ENCODE measurements at places on chromosomes 1 and 21.

DNA sequence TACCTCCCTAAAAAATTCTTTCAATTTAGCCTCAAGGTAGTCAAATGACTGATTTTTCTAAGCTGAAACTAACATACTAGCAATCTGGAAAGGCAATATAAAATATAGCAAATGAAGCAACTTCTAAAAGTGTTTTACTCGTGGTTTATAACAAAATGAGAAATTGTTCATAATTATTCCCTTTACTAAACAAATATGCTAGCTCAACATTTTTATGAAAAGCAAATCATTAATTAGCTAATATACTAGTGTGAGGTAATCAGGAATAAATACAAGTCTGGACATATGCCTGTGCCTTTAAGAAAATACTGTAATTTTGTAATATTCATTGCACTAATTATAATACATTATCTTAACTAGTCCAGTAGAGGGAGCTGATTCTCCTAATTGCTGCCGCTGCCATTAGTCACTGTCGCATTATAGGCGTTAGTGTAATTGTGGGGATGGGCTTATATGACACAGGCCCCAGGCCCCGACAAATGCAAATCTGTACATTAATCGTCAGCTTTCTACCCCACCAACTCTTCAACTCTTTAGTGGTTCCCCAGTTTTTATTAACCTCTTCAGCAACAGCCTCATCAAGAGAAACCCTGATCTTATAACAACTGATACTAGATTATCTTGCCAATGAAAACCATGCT lies 160.9 kb downstream of the GABPA start:
- DNase-seq = peak; percentile 4

GRCh38 chr1:45621895-45622523 lies 1.8 kb downstream of the CCDC17 start:
- DNase-seq = no peak

DNA sequence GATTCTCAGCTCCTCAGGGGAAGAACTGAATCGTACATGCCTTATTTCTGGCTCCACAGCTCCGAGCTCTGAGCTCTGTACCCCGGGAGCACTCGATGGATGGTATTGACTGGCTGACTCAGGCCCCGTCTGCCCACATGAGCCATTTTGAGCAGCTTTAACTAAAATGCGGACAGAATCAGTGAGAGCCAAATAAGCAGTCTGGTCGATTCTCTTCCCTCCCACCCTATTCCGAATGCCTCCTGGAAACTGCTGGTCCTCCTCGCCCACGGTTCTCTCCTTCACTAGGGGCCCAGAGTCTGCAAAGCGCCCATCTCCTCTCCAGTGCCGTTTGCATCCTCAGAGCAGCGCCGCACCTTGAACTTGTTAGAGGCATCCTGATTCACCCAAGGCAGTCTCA lies 125.9 kb upstream of the IRF2BP2 start:
- no peak for DNase-seq

- DNase-seq = no peak
These were observed 785.9 kb upstream of the TPTE start for GRCh38 chr21:9735421-9735961.

DNA sequence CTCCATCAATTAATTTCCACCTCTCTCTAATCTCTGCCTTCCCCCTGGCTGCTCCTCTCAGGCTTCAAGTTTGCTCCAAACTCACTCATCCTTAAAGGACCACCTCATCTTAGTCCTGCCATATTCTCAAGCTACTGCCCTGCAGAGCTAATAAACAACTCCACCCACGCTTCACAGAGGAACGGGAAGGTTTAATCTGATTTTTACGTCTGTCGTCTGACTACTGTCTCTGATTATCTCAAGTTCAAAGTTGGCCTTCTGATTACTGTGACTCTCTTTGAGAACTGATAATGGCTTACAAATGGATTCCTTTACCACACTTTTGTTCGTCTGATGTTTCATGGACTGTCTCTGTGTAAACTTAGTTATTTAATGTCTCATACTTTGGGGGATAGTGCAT lies 7.6 kb upstream of the CPT2 start:
- DNase-seq = no peak

- DNase-seq = no peak
These were observed 2.7 kb downstream of the CELF3 start for GRCh38 chr1:151713874-151714273.

DNA sequence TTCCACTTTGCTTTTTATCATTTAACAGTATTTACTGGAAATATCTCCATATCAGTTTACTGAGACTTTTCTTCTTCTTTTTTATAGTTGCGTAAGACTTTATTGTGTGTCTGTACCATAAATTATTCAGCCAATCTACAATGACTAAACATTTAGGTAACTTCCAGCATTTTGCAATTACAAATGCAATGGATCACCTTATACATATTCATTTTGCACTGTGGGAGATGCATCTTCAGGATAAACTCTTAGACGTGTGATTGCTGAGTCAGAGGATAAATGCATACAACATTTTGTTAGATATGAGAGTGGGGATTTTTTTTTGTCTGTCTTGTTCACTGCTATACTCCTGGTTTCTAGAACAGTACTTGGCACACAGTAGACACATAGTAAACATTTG lies 95.7 kb upstream of the GCLM start:
- DNase-seq = no peak

- peak; percentile 88 for DNase-seq
These were observed 97.4 kb upstream of the SGIP1 start for GRCh38 chr1:66436378-66437135.

DNA sequence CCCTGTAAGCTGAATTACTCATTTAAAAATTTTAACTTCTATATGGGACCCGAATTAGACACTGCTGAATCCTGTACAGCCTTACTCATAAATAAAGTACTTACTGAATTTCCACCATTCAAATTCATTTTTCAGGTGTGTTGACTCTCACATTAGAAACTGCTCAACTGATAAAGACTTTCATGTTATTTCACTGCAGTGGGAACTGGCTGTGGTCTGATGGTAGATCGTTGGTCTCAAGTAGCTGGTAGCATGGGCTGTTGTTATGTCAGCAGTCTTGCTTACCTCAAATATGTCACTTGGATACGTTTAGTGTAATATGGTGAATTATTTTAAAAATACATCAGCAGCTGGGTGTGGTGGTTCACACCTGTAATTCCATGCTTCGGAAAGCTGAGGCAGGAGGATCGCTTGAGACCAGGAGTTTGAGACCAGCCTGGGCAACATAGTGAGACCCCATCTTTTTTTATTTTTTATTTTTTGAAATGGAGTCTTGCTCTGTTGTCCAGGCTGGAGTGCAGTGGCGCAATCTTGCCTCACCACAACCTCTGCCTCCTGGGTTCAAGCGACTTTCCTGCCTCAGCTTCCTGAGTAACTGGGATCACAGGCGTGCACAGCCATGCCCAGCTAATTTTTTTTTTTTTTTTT lies 10.4 kb downstream of the DEGS1 start:
- no peak for DNase-seq

DNA sequence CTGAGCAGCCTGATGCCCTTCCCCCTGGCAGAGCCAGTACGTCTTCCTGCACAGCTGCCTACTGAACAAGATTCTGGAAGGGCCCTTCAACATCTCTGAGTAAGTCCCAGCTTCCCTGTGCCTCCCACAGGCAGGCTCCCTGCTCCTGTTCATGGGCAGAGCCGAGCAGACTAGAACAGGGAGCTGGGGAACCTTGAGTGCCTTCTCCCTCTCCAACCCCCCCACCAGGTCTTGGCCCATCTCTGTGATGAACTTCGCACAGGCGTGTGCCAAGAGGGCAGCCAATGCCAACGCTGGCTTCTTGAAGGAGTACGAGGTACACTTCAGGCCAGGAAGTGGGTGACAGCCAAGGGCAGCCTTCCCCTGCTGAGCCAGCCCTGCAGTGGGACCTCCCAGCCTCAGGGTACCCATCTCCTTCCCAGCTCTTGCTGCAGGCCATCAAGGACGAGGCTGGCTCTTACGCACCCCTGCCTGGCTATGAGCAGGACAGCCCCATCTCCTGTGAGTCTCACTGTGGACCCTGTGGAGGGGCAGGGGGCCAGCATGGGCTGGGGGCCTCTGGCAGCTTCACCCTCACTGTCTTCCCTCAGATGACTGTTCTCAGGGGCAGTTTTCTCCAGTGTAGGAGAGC lies 6.4 kb upstream of the LGR6 start:
- no peak for DNase-seq

- DNase-seq = no peak
These were observed 64.3 kb downstream of the FASLG start for GRCh38 chr1:172723251-172723650.

GRCh38 chr1:71438626-71439025 lies 357.8 kb upstream of the ZRANB2 start:
- DNase-seq = no peak

DNA sequence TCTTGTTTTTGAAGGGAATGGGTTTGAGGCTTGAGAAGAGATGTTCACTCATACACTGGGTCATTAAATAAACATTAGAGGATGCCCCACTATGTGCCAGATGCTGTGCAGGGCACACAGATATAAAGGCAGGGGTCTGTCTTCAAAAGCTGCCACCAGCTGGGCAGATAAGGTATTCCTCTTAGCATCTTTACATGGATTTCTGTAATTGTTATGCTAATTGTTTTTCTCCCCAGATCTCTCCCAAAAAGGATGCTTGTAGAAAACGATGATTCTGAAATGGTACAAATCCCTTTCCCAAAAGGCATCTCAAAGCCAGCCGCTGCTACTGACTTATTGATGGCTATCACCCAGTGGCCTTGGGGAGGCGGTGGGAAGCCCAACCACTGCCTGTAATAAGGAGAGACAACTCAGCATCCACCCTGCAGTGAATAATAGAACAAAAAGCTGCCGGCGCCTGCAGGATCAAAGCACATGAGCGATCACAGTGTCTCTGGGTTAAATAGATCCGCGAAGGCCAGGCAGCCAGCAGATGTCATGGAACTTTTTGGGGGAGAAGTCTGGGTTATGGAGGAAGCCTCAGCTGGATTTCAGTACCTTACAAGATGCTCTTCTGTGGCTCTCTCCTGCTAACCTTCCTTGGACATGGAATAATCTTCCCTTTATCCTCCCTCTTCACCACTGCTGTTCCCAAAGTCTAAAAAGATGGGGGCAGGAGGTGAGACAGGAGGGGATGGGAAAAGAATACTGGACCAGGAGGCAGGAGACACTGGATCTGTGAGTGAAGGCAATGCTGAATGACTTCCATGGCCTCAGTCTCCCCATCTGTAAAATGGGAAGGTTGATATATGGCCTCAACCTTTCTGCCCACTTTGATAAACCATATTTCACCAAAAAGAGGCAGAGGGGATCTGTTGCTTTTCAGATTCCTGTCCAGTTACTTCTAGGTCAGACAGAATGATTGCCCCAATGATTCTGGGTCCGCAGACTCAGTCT lies 54.8 kb upstream of the CD34 start:
- DNase-seq = no peak

- no peak for DNase-seq
These were observed 37.0 kb upstream of the PRSS38 start for GRCh38 chr1:227778401-227778947.

DNA sequence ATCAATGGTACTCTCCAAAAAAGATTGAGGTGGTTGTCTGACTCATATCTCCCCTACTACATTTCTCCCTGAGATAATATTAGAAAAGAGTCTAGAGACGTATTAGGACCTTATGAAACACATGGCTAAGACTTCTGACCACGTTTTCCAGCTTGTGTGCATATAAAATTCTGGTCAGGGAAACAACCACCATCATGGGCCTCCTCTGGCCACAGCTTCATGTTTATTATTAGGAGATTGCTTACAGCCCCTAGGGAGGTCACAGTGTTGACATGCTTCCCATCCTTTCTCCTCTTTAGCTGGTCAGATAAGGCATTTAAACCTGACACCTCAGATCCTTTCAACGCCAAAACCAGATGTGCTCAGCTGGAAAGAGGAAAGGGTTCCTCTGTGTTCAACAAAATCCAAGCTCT lies 620.2 kb downstream of the PLPP3 start:
- no peak for DNase-seq

GRCh38 chr21:36839735-36840134 lies 126.7 kb downstream of the HLCS start:
- DNase-seq = no peak

All from AG09309 (cell line).